ENCODE measurements at places on chromosomes 1 and 21. TPM values are rescaled to one million over a fixed set of nuclear protein-coding genes. Genes with fewer than 3 reads are reported as not detected.

- DNase-seq = no peak
These were observed 245.3 kb downstream of the GPR52 start for GRCh38 chr1:174693085-174693484.

- no peak for DNase-seq
These were observed 6.0 kb downstream of the PEA15 start for GRCh38 chr1:160211046-160211790.

- no peak for DNase-seq
These were observed 635 bp upstream of the SYNJ1 start for GRCh38 chr21:32728456-32728839.

DNA sequence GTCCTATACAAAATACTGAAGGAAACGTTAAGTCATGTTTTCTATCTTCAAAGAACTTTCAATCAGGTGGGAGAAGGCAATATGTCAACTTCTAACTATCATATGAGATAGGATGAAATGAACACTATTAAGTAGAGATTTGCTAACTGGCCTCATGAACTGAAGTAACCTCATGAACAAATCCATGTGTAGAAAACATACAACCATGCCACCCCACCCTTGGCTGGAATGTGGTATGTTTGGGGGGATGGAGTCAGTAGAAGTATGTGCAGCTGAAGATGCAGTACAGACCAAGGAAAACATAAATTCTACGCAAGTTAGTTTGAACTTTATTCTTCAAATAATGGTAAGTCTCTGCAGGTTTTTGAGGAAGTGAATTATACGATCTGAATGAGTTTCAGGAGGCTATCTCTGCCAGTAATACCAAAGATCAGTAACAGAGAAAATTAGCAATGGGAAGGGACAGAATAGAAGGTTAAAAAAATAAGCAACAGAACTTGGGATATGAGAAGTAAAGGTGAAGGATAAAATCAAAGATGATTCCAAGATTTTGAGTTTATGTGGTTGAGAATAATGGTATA, 4.5 kb downstream of the TRMT1L start:
- no peak for DNase-seq

The OR2T2 gene
- not detected for total RNA-seq

DNA sequence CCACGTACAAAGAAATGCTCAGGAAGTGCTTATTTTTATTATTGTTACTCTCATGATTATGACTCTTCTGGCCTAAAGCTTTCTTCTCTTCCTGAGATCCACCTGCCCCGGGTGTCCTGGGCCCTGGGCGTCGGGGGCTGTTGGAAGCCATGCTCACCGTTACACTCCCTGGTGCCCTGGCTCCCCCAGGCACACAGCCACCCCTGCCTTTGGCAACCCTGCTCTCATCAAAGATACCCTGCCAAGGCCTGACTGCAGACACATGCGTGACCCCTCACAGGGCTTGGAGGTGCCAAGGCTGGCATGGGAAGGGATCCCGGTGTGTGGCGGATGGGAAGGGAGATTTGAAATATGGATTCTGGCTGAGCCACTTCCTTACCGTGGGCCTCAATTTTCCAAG, 3.3 kb upstream of the KISS1 start:
- DNase-seq = no peak

GRCh38 chr1:207752456-207752998, 673 bp downstream of the CD46 start:
- DNase-seq = peak; percentile 63

Data from thyroid gland (tissue), 4 donors.